ENCODE measurements at places on chromosomes 16 and 17.

- DNase-seq: no peak
Measured at GRCh38 chr16:73237601-73238000, 189.7 kb upstream of the ZFHX3 start.

DNA sequence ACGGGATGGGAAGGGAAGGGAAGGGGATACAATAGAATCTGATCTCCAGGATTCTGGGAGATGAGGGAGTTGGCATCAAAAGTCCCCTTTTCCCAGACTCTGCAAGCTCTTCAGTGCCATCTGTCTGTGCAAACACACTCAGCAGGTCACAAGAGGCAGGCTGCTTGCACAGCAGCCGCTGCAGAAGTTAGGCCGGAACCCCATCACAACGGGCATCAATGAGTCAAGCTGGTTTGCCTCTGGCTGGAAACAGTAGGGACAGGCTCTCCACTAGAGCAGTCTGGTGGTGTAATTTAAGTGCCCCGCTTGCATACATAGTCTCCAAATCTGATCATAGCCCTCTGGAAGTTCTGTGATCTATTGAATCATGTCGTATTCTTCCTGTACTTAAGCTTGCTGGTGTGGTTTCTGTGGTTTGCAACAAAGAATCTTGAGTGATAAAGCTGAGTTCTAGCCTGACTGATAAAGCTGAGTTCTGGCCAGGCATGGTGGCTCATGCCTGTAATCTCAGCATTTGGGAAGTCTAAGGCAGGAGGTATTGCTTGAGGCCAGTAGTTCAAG lies 33.7 kb upstream of the KDM8 start:
- peak; percentile 12 for DNase-seq

GRCh38 chr17:16466407-16466806 lies 25.6 kb downstream of the LRRC75A start:
- DNase-seq: no peak

DNA sequence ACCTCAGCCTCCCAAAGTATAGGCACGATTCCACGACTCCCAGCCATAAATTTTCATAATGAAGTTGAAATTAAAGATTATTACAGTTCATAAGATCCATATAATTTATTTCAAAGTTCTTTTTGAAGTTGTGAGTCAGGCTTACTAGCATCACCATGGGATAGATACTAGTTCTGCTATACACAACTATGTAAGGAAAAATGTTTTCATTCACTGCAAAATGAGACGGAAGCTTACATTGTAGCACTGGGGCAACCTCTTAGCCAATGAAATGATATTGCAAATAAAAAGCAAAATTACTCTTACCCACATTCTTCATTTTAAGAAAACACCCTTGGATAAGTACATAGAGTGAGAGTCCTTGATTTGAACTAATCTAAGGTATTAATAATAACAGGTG lies 18.8 kb upstream of the MARCHF10 start:
- no peak for DNase-seq

DNA sequence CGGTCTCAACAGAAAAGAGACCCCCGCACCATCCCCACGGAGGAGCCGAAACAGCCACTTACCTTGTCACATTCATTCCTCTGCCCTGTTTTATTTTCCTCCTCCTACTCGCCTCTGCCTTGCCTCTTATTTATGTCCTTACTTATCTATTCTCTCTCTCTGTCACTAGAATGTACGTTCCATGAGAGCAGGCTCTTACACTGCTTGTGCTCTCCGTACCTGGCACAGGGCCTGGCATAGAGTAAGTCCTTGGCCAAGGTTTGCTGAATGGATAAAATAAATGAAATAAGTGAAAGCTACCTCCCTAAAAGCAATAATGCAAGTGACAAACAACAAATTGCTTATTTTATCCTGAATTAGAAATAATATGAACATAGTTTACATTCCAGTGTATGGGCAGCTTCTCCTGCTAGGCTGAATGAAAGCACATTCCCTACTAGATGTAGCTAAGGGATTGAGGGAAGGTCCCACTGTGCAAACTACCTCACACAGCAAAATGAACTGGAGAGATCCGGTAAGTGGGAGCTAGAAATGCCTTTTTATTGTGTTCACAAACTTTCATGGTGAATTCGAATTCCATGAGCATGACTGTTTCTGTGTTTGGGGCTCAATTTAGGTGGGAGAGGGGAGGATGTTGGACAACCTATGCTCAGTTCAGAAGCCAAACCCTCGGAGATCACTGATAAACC lies 173.1 kb downstream of the PARN start:
- no peak for DNase-seq

DNA sequence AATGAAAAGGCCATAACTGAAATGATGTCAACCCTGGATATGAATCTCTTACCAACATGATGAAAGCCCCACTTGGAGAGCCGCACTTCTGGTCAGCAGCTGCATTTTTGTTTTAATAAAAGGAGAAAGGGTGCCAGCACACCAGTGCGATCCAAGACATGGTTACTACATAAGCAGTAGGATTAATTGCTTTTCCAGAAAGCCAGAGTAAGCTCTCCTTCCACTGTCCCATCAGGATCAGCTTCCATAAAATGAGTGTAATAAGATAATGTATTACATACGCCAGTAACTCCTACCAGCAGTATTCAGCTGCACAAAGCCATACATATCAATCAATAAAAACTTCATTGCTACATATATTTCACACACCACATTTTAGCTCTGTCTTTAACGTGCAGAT lies 26.3 kb upstream of the NACA2 start:
- DNase-seq: no peak

DNA sequence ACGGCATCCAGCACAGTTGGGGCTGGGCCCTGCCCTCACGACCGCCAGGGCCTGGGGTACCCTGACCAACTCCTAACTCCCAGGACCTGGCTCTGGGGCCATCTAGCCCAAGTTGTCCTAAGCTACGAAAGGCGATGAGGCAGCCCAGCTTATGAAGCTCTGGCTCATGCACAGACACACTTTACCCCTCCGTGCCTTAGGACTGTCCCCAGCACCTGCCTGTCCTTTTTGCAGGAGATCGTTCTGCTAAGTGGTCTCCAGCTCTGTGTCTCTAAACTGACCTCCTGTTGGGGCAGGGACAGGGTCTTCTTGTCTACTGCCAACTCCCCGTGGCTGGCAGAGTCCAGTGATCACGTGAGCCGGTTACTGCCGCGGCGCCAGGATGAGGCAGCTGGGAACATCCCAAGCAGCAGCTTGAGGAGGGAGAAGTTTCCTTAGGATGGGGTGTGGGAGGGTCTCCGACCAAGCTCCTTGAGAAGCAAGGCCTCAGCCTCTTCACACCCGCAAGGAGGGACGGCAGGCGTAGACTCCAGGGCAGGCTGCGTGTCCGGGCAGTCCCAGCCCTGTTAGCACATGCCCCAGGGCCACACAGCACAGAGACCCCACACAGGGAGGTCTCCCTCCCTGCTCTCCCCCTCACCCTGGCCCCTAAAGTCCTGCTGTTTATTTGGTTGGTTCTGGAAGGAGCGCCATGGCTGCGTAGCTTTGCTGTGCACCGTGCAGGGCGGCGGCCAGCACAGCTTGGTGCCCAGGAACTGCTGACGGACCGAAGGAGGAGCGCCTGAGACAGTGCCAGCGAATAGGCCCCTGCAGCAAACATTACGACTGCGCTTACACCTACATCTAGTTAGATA lies 16.4 kb upstream of the METRNL start:
- DNase-seq: peak; percentile 40

DNA sequence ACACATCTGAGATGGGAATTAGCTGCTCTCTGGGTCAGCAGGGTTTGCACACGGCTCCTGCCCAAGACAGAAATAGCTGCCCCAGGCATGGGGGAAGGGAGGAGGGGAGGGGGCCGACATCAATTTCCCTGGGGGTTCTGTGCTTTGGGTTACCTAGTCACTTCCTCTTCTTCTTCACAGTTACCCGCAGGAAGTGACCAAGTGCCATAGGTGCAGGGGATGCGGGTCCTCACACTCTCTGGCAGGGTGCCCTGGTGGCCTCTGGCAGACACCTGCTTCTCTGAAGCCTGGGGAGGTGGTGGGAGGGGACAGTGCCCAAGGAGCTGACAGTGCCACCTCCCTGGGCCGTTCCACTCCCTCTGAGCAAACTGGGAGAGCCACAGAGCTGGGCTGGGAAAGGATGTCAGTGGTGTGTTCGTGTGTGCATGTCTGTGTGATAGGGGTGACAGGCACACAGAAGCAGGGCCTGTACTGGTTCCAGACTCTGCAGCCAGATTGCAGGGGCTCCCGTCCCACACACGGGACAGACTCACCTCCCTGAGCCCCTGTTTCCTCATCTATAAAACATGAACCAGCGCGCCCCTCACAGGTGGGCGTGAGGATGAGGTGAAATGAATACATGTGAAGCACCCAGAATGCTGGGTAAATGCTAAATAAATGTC lies 18.2 kb downstream of the SCN4A start:
- no peak for DNase-seq

- no peak for DNase-seq
Measured at GRCh38 chr16:5925850-5926249, 828.3 kb upstream of the EEF2KMT start.

DNA sequence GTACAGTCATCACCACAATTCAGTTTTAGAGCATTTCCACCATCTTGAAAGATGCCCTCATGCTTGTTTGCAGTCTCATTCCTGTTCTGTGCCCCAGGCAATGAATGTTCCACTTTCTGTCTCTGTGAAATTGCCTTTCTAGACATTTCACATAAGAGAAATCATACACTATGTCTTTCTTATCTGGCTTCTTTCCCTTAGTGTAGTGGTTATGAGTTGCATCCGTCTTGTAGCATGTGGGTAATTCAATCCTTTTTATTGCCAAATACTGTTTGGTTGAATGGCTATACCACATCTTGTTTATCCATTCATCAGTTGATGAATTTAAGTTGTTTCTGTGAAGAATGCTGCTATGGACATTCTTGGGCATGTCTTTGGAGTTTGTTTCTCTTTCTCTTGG lies 132.5 kb upstream of the PLCG2 start:
- no peak for DNase-seq
